Stimulated activated CD4-positive, alpha-beta T cell treated with anti-CD3 and anti-CD28 coated beads, TNF-alpha, amount 100 ng/mL, for 48 hours (primary cell): ENCODE measurements at places on chromosomes 4 and X.
A peak's percentile ranks its signal among the peaks of the same experiment; 100 is the strongest.

DNA sequence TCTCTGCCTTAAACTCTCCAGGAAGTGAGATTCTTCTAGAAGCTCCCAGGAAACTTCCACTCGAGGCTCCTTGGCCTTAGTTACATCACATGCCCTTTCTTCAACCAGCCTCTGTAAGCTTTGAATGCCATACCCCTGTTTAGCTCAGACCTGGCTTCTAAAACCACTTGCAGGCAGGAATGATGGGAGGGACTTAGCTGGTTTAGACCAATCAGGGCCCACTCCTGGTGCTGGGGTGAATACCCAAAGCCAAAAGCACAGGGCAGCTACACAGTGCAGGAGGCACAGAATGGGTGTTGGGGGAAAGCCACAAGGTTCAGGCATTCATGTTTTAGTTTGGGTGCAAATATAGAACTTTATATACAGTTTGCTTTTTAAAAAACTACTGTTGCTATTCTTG is 296.2 kb downstream of the FRMPD4 start:
- no peak for DNase-seq

DNA sequence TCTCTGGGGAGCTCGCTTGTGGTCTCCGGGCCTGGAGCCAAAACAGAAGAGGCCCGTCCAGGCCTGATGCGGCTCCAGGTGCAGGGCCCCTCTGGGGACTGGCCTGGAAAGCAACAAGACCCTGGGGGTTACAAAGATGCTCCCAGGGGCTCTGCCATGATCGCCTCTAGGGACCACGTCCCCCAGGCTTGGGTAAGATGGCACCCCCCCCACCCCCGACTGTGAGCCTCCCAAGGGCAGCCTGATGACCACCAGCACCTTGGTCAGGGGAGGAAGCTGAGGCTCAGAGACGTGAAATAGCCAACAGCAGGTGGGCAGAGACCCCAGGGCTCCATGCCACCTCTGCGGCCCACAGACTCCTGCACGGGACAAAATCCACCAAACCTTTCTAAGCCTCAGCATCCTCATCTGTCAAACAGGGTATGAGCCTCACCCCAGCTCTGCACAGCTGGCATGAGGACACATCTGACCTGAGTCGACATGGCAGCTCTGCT is 25.4 kb downstream of the C4orf50 start:
- DNase-seq, result no peak

GRCh38 chrX:141791856-141792255 is 46.3 kb upstream of the MAGEC3 start:
- no peak for DNase-seq

DNA sequence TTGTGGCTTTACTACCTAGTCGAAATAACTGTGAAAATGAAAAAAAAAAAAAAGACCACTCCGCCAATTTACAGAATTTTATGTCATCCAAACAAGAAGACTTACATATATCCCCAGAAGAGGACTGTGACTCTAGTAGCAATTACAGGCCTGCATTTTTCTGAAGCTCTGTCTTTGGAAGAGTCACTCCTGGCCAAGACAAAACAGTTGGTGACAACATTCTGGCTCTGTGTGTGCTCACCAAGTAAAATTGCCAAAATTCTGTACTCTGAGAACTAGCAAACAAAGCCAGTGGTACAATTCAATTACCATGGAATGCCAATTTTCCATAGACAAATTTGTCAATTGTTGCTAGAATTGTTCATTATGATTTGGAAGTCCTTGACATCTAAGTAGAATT is 311.1 kb downstream of the PDGFC start:
- DNase-seq, result no peak

DNA sequence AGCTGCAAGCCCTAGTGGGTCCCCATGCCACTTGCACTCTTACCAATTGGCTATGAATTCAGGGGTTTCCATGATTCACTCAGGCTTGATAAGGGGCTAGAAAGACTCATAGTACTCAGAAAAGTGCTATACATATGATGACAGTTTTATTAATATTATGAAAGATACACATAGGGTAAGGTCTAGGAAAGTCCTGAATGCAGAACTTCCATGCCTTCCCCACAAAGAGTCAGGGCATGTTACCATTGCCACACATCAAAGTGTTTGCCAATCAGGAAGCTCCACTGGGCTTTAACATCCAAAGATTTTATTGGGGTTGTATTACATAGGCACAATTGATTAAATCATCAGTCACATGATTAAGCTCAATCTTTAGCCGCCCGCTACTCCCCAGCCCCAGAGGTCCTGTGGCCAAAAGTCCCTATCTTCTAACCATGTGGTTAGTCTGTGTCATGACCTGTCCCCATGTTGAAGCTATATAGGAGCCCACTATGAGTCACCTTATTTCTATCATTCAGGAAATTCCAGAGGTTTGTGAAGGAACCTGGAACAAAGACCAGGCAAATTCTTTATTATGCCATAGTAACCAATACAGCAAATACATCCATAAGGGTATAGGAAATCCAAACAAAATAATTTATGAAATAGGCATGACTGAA is 635.6 kb downstream of the STPG2 start:
- DNase-seq, result no peak

DNA sequence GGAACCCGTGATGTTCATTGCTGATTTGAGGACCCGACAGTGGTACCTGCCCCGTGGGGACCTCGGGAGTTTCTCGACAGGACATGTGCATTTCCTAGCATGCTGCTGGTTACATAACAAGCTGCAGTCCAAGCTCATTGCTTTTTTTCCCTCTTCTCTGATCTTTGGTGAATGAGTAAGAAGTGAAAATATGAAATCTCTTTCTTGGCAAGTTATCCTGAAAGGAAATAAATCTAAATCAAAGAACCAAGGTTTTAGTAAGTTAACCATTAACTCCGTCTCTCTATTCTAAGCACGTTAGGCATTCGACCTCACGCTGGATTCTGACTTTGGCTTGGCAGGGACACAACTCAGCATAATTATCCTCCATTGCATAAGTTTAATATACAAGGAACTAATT is 86.6 kb downstream of the STK32B start:
- DNase-seq, result no peak

DNA sequence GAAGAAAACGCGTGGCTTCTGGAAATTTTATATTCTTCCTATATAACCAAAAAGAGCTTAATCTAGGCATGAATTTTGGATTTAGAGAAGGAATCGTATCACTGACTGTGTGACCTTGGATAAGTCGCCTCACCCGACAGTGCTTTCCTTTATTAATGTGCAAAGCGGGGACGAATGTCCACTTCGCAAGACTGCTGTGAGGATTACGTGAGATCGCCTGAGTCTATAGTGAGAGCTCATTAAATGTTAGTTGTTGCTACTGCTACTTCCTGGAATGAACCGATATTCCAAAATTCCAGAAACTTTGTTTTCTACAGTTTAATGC is 448 bp upstream of the TBC1D8B start:
- no peak for DNase-seq

GRCh38 chrX:115023139-115023538 is 5.7 kb upstream of the IL13RA2 start:
- no peak for DNase-seq

DNA sequence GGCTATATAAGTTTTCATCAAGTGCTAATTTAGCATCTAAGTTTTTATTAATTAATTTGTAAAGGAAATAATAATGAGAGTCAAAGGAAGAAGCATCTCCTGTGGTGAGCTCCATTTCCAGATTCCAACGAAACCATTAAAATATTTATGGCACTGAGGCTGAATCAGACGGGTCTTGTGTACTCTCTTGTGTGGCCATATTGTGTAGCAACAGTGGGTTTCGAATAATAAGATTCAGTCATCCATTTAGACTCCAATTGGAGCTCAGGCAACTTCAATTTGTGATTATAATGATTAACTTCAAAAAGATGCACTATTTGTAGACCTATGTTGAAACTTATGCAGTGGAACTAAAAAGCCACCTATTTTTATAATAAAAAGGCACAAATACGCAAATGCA is 82.4 kb downstream of the SNCA start:
- no peak for DNase-seq

DNA sequence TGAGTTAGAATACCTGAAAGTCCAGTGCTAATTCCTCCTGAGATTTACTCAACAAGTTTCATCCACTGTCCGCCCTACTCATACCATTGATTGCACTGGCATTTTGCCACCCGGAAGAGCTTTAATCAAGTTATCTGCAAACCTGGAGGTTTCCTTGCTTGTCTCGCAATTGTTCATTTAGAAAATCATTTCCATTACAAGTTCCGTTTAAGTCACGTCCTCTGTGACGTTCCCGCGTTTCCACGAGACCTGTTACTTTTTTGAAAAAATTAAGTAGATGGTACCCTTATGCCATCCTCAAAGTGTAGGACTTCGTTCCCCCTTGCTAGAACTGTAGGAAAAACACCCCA is 761 bp upstream of the FRYL start:
- peak; percentile 38 for DNase-seq
